ENCODE measurements at places on chromosomes 1 and 21.

GRCh38 chr1:32538887-32539583, at the start of gene ZBTB8A:
Gene ZBTB8A, plus strand, starts transcription at chr1:32539427. Its CDS starts 53,505 bp downstream, at chr1:32592932.
- peak; percentile 63 for DNase-seq

- DNase-seq = no peak
Measured at GRCh38 chr1:72111662-72112061, 170.7 kb downstream of the NEGR1 start.

DNA sequence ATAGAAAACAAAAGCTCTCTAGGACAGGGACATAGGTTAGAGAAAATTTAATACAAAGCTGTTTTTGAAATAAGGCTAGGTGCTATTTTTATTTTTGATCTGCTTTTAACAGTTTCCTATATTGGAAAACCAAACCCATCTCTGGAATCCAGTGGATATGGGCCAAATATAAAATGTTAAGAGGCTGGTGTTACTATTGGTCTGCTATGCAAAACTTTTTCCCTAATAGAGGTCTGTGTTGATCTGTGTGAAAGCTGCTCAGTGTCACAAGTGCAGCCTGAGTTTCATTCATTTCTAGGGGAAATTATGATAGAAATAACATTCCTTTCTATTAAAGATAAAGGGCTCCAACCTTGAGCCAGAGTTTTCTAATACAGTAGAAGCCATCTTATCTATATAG, 116.4 kb downstream of the OLFML2B start:
- DNase-seq = no peak

- no peak for DNase-seq
Measured at GRCh38 chr1:202311875-202312635, 29.7 kb downstream of the UBE2T start.

DNA sequence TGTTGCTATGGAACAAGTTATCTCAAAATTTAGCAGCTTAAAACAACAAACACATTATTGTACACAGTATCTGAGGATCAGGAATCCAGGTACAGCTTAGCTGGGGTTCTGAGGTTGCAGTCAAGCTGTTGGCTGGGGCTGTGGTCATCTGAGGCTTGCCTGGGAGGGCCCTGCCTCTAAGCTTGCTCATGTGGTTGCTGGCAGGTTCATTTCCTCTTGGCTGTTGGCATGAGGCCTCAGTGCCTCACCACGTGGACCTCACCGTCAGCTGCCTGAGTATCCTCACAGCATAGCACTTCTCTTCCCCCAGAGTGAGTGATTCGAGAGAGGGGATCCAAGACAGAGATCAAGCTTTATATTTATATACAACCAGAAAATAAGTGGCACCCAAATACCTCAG, 18.6 kb downstream of the NTPCR start:
- peak; percentile 44 for DNase-seq

Measured in fibroblast of upper back skin (primary cell).